Aorta (tissue), 5 donors: ENCODE measurements at places on chromosomes 4 and X. TPM values are rescaled to one million over a fixed set of nuclear protein-coding genes. Genes with fewer than 3 reads are reported as not detected.

GRCh38 chr4:3186609-3187008, 62.4 kb upstream of the MSANTD1 start:
- no peak overlapping the region for H3K4me3 ChIP-seq
- DNase-seq, result no peak
- H3K36me3 ChIP-seq, result peaks cover 2% of the 10 kb centered on the region
- H3K4me1 ChIP-seq, result no peaks in the 10 kb centered on the region
- no peak overlapping the region for H3K27ac ChIP-seq
- no peaks in the 10 kb centered on the region for H3K27me3 ChIP-seq

GRCh38 chr4:141771889-141772830, 135.8 kb downstream of the IL15 start:
- H3K4me1 ChIP-seq, result no peaks in the 10 kb centered on the region
- no peak for DNase-seq
- H3K4me3 ChIP-seq, result no peak overlapping the region
- H3K36me3 ChIP-seq, result no peaks in the 10 kb centered on the region
- H3K27ac ChIP-seq, result no peak overlapping the region

DNA sequence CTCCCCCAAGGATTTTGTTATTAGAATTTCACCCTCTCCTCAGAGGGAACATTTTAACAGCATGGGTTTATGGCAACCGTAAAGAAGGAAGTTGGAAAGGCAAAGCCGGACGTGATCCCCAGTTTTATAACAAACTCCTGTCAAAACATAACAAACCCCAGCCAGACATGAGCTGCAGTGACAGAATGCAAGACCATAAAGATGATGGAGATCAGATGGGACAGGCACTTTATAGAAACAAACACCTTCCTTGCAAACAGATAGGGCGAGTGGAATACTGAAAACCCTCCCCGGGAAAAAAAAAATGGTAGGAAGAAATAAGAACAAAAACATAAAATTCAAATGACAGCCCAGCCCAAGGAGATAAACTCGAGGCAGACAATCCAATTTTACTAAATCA, 281.4 kb downstream of the LDB2 start:
- H3K27ac ChIP-seq, result no peak overlapping the region
- no peak overlapping the region for H3K4me3 ChIP-seq
- no peak for DNase-seq
- H3K27me3 ChIP-seq, result no peaks in the 10 kb centered on the region
- no peaks in the 10 kb centered on the region for H3K4me1 ChIP-seq

DNA sequence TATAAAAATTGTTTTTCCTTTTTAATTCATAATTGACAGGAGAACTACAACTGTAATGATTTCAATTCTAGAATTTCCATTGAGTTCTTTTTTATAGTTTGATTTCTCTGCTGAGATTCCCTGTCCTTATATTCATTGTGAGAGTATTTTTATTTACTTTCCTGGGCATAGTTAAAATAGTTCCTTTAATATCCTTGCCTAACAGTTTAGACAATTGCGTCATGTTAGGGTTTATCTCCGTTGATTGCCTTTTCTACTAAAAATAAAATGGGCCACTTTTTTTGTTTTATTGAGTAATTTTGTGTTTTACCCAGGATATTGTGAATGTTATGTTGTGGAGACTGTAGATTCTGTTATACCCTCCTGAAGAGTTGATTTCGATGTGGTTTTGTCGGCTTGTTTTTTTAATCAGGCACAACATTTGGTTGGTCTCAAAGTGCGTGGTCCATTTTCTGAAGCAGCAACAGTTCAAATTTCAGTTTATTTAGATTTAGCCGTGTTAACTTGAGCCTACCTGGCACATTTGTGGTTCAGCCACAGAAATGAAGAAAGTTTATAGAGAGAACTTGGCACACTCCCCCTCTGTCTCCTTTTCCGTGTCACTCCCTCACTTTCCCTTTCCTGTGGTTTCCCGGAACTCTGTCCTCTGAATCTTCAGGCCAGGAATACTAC, 16.0 kb upstream of the PRRG1 start:
- no peaks in the 10 kb centered on the region for H3K4me1 ChIP-seq
- H3K27me3 ChIP-seq, result no peaks in the 10 kb centered on the region
- H3K36me3 ChIP-seq, result no peaks in the 10 kb centered on the region
- DNase-seq, result no peak

The SLC49A3 gene
- 20.0 TPM for total RNA-seq

- no peaks in the 10 kb centered on the region for H3K36me3 ChIP-seq
- DNase-seq, result no peak
- H3K4me3 ChIP-seq, result peak overlapping the region; percentile 13
- no peaks in the 10 kb centered on the region for H3K27me3 ChIP-seq
- H3K4me1 ChIP-seq, result no peaks in the 10 kb centered on the region
- H3K27ac ChIP-seq, result no peak overlapping the region
Observed at GRCh38 chrX:102712981-102713625, 855 bp downstream of the GPRASP2 start.

- no peaks in the 10 kb centered on the region for H3K36me3 ChIP-seq
- no peaks in the 10 kb centered on the region for H3K4me1 ChIP-seq
- no peak for DNase-seq
- H3K4me3 ChIP-seq, result no peak overlapping the region
Observed at GRCh38 chr4:25057299-25057698, 26.6 kb upstream of the LGI2 start.

The GPM6B gene
- 16.6 TPM for total RNA-seq

DNA sequence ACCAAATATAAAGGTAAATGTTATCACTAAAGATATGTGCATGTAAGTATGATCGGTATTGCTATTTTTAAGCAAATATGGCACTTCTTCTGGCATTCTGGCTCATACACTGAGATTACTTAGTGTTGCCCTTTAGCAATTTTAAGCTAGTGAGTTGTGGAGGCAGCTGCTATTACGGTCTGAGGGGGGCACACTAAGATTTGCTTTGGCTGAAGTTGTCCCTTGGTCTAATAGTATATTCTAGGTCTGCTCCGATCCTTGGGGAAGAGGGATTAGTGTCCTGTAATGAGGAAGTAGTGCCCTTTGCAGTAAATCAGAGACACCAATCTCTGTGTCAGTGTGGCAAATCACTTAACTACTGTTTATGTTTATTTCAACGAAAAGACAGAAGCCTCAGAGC, 196.5 kb upstream of the FTHL17 start:
- DNase-seq, result no peak
- no peak overlapping the region for H3K27ac ChIP-seq
- H3K4me1 ChIP-seq, result no peaks in the 10 kb centered on the region
- H3K36me3 ChIP-seq, result no peaks in the 10 kb centered on the region
- H3K4me3 ChIP-seq, result no peak overlapping the region

GRCh38 chr4:150744570-150744969, 162.6 kb downstream of the MAB21L2 start:
- H3K27ac ChIP-seq, result no peak overlapping the region
- H3K27me3 ChIP-seq, result peaks cover 2% of the 10 kb centered on the region
- DNase-seq, result no peak
- H3K36me3 ChIP-seq, result no peaks in the 10 kb centered on the region
- no peaks in the 10 kb centered on the region for H3K4me1 ChIP-seq

GRCh38 chr4:139524062-139524631, 31.9 kb downstream of the SETD7 start:
- H3K4me1 ChIP-seq, result no peaks in the 10 kb centered on the region
- no peaks in the 10 kb centered on the region for H3K27me3 ChIP-seq
- peaks cover 5% of the 10 kb centered on the region for H3K36me3 ChIP-seq
- H3K4me3 ChIP-seq, result no peak overlapping the region
- no peak for DNase-seq

DNA sequence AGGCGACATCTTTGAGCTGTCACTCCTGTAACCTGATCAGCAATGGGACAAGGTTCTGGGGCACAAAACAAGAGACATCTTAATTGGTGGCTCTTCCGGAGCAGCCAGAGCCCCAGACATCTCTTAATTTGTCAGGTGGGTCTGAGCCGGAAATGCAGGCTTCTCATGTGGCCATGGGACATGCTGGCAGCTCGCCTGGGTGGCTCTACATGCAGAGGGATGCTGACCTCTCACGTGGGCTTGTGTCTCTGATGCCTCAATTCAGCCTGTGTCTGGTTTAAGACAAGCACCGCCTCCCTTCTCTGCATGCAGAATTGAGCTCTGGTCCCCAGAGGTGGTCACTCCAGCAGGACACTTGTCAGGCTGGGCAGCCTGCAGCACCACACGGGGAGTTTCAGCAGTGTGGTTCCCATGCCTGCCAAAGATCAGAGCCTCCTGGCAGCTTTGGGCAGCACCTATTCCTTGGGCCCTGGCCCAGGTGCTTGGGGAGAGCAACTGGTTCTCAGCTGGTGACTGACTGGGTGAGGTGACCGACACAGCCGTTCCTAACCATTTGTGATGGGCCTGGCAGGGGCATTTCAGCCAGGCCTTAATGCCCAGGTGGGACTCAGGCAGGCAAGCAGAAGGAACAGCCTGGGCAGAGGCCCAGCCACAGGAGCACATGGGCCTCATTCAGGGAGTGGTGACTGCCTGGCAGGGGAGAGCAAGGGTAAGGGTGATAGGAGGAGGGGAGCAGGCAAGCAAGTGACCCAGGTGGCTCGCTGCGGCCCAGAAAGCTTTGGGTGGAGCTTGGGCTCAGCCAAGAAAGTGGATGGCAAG, 53.4 kb downstream of the HMX1 start:
- DNase-seq, result peak; percentile 63
- H3K27ac ChIP-seq, result no peak overlapping the region
- H3K4me1 ChIP-seq, result no peaks in the 10 kb centered on the region
- H3K36me3 ChIP-seq, result no peaks in the 10 kb centered on the region

GRCh38 chrX:10169175-10169574, 12.4 kb downstream of the CLCN4 start:
- H3K4me1 ChIP-seq, result no peaks in the 10 kb centered on the region
- no peaks in the 10 kb centered on the region for H3K36me3 ChIP-seq
- no peak overlapping the region for H3K27ac ChIP-seq
- H3K27me3 ChIP-seq, result no peaks in the 10 kb centered on the region
- H3K4me3 ChIP-seq, result no peak overlapping the region

The ANKRD17 gene
- total RNA-seq, result 59.4 TPM

The CFAP299 gene
- total RNA-seq, result not detected

DNA sequence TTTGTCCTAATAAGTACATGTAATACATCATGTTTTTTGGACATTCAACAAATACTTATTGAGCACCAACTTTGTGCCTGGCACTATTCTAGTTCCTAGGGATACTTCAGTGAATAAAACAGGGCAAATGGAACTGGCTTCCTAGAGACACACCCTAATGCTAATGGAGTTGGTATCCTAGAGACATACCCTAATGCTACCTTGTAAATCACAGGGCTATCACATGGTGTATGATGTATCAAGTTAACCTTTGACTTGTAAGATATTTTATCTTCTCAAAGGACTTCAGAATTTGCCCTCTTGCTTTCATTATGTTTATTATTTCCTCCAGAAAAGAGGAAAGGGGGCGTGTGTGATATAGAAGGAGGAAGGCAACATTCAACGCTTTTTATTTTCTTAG, 10.1 kb downstream of the GK start:
- no peaks in the 10 kb centered on the region for H3K36me3 ChIP-seq
- no peaks in the 10 kb centered on the region for H3K4me1 ChIP-seq
- H3K27me3 ChIP-seq, result no peaks in the 10 kb centered on the region
- no peak for DNase-seq

DNA sequence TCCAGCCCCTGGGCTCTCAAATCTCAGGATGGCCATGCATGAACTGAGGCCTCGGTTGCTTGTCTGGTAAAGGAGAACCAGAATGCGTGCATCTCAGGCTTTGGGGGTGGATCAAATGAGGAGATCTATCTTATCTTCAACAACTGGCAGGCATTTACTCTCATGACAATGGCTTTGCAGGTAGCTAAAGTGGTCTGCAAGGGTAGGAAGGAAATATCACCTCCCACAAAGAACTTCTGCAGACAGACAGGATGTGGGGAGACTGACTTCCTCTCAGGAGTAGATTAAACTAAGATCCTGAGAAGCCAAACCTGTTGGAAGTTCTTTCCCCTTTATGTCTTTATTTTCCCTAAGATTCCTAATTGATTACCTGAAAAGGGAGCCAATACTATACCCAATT, 7.8 kb downstream of the LDB2 start:
- H3K36me3 ChIP-seq, result no peaks in the 10 kb centered on the region
- H3K4me3 ChIP-seq, result no peak overlapping the region
- no peak overlapping the region for H3K27ac ChIP-seq
- no peak for DNase-seq

DNA sequence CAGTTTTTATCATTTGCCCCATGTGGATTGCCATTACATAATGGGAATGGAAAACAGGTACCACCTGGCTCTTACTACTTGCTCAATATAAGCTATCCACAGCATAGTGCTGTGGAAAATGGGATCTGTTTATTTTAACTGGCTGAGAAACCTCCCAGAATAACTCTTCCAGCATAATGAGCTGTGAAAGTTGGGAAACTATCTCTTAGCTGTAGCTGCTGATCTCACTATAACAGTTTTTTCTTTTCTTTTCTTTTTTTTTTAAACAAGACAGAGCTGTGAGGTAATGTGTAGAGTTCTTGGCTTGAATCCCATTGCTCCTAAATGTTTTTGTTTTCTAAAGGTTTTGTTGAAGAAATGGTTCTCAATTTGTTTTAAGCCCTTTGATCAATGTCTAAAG, 988.3 kb downstream of the PCDH19 start:
- no peaks in the 10 kb centered on the region for H3K4me1 ChIP-seq
- H3K27me3 ChIP-seq, result no peaks in the 10 kb centered on the region
- H3K27ac ChIP-seq, result no peak overlapping the region
- H3K36me3 ChIP-seq, result no peaks in the 10 kb centered on the region

The PDGFC gene
- 51.5 TPM for total RNA-seq
